ENCODE measurements at places on chromosomes 6 and 20.

DNA sequence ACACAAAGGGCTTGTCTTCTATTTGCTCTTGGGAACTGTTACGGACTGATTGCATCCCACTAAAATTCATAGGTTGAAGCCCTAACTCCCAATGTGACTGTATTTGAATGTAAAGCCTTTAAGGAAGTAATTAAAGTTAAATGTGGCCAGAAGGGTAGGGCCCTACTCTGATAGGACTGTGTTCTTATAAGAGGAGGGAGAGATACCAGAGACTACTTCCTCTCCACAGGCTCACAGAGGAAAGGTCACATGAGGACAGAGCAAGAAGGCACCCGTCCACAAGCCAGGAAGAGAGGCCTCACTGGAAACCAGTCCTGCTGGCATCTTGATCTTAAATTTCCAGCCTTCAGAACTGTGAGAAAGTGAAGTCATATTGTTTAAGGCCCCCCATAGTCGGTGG lies 211.9 kb downstream of the CDH26 start:
- DNase-seq = no peak

- DNase-seq = peak; percentile 31
These were observed 73.7 kb upstream of the CITED2 start for GRCh38 chr6:139448051-139448649.

- DNase-seq = peak; percentile 41
These were observed 24.7 kb upstream of the BLCAP start for GRCh38 chr20:37552415-37552814.

DNA sequence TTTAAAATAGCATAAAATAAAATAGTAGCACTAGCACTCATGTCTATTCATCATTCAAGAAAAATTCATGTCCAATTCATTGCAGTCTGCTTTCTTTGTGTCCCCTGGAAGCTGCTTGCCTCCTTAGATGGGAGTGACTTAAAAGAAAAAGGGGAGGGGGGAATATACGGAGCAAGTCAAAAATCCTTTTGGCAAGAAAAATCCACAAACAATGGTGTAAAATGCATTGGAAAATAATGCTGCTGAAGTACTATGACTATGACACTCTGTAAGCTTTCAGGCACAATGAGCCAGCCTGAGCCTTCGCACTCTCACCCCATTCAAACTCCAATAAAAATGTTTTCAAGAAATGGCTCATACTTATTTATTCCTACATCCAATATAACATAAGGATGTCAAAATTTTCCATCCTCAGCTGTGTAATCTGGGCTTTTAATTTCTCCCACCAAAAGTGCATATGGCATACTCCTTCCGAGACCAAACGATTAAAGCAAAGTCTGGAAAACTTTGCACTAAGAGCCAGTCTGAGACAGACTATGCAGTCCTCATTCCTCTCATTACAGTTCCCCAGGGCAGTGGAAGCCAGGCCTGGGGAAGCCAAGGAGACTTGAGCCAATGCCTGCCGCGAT lies 790 bp downstream of the NEDD9 start:
- peak; percentile 78 for DNase-seq
